ENCODE measurements at places on chromosomes 5 and 9. TPM values are rescaled to one million over a fixed set of nuclear protein-coding genes. Genes with fewer than 3 reads are reported as not detected.

GRCh38 chr5:146703899-146704298, 174.7 kb downstream of the PPP2R2B start:
- DNase-seq = no peak

- DNase-seq = no peak
Measured at GRCh38 chr9:134278286-134278685, 48.0 kb upstream of the RXRA start.

NKD2 gene
- 0.16 TPM for total RNA-seq

ISCA1 gene
- total RNA-seq = 16.0 TPM
